Kidney glomerular epithelial cell (primary cell): ENCODE measurements at places on chromosomes 3 and 15.

DNA sequence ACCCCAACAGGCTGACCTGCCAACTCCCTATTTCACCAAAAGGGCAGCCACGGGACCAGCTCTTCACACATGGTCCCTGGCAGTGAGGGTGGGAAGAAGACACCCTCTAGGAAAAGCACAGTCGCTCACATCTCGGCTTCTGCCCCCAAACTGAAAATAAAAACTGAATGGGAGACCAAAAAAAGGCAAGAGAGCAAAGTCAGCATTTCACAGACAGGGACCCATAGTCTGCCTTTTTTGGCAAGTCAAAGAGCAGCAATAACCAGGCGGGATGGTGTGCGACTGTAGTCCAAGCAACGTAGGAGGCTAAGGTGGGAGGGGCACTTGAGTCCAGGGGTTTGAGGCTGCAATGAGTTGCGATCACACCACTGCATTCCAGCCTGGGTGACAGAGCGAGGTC, 154.1 kb downstream of the ADAMTS17 start:
- no peak for DNase-seq

DNA sequence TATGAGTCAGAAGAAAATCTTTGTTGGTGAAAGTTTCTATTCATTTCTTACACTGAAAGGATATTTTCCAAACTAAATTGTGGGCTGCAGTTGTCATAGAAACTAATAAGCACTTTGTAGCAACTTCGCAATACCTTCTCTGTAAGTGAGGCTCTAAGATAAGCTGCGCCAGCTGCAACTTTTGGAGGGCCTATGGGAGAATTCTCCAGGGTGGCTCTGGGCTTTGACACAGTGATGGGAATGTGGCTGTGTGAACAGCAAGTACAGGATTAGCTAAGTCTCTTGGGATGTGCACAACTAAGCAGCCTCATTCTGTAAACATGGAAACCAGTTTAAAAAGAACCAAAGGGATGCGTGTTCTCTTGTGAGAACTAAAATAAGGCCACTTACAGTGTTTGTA, 124.6 kb upstream of the SGO1 start:
- DNase-seq = no peak

- DNase-seq = no peak
Measured at GRCh38 chr3:171835613-171836012, 7.5 kb upstream of the TMEM212 start.

- no peak for DNase-seq
Measured at GRCh38 chr3:38579141-38579540, 70.3 kb downstream of the SCN5A start.

DNA sequence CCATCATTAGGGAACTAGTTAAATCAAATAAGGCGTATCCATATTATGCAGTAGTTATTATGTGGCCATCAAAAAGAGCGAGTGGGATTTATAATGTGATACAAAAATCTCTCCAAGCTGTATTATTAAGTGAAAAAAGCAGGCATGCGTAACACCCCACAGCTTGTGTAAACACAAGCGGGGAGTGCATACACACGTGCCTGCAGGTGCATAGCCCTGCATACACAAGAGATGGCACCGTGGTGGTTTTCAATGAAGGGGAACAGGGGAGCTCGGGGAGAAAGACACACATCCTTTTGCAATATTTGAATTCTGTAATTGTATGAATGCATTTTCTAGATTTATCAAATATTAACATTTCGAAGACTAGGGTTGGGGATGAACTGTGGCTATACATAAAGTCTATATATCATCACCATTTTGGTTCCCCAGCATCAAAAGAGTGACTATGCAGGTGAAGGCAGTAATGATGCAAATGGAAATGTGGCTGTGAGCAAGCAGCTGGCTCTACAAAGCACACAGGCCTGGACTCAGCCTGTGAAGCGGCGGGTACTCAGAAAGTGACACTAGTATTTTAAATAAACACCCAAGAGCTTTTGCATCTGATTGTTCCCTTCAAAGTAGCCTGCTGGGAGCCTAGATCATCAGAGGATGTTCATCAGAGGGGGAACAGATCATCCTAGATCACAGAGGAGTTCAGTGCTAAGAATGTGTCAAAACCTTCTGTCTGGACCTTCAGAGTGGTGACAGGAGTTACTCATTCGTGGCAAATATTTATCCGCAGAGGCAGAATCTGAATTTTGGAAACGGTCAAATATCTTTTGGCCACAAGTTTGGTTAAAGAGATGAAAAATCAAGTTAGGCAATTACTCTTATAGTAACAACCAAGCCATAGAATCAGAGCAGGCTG, 9.4 kb upstream of the KIF7 start:
- no peak for DNase-seq

DNA sequence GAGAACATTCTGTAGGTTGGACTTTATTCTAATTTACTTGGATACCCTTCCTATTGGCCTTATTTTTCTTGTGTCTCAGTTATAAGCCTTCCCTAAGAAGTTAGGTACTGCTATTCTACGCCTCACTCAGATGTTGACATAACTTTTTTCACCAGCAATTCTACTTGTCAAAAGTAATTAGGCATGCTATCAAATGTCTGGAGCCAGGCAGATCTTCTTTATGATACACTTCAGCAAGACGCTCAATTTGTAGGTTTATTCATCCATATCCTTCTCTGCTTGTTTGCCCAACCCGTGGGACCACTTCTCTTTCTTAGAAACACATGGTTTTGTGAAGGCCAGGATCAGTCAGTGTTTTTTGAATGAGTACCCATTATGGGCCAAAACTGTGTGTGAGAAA, 36.2 kb upstream of the COL8A1 start:
- no peak for DNase-seq

DNA sequence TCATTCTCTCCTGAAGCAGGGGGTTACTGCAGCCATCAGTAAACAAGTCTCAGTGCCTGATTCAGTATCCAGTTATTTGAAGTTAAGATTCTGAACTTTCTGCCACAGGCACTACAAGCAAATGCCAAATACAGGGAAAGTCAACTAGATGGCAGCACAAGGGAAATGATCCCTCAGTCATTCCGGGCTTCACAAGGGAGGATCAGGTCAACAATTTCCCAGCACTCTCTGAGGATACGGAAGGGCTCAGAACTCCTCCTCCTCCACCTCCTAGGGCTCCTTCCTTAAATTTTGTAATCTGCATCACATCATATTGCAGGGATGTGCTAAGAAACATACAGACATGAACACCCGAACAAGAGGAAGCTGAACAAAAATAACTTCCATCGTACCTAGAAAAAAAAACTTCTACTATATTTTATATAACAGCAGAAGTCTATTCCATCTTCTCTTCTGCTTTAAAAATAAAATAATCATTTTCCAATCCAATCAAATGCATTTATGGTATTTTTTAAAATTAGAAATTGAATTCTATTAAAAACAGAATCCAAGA, 187.1 kb downstream of the FMN1 start:
- peak; percentile 43 for DNase-seq

DNA sequence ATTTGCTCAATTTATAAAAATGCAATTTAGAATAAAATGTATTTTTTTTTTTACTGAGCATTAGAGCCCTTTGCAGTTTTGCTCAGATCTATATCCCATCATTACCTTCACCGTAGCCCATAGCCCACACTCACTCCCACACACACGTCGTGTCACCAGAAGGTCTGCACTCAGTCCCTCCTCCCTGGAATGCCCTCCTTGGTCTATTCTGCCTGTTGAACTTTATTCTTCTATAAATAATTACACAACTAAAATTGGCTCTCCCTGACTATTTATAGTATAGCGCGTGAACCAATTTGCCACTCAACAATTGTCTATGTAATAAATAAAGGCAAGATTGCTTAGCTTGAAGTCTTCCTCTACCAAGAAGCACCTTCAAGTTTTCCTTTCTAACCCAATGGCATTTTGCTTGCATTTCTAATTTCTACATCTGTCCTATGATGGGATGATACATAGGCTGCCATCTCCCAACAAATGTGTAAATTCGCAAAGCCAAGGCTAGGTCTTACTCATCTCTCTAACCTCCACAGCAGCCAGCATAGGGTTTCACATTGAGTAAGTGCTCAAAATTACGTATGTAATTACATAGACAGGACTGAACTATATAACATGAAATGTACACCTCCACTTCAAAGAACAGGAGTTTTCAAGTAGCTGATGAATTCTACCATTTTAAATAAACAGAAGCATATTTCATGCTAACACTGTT, 172.0 kb upstream of the HES1 start:
- DNase-seq = no peak

- no peak for DNase-seq
Measured at GRCh38 chr15:31843426-31844055, 186.8 kb upstream of the CHRNA7 start.

GRCh38 chr15:86491118-86491517, 411.4 kb downstream of the AGBL1 start:
- no peak for DNase-seq

- no peak for DNase-seq
Measured at GRCh38 chr15:69319384-69320375, 21.0 kb downstream of the PAQR5 start.
